AG04450 (cell line): ENCODE measurements at places on chromosomes 3 and 15. TPM values are rescaled to one million over a fixed set of nuclear protein-coding genes. Genes with fewer than 3 reads are reported as not detected.

GRCh38 chr3:115659253-115660220 is 36.2 kb downstream of the GAP43 start:
- peak; percentile 13 for DNase-seq

DNA sequence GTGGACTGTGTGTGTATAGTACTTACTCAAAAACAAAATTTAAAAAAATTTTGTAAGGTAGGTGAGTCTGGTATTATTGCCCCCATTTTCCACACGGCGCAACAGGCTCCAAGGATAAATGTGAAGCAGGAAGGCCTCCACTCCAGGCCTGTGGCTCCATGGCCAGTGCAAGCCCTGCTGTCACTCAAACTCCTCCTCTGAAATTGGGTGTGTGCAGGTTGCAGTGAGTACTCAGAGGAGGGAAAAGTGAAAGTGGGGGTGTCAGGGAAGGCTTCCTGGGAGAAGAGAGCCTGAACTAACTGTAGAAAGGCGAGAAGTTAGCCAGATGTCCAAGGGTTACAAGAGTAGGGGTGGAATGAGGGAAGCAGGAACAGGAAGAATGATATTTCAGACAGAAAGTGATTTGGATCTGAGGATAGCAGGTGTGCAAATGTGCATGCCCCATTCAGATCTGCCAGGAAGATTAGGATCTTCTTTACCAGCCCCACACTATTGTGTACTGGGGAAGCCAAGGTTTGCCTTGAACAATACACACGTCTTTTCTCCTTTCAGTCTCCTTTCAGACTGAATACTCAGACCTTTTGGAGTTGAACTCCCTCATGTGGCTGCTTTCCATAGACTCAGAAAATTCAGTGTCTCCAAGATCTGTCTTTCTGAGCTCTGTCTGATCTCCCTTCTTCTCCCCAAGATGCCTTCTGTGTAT is 48.7 kb upstream of the RYK start:
- DNase-seq = no peak

GRCh38 chr3:134276086-134276485 is 25.4 kb upstream of the RYK start:
- DNase-seq = no peak

- peak; percentile 95 for DNase-seq
Observed at GRCh38 chr15:80588801-80589200, 106.3 kb upstream of the ABHD17C start.

DNA sequence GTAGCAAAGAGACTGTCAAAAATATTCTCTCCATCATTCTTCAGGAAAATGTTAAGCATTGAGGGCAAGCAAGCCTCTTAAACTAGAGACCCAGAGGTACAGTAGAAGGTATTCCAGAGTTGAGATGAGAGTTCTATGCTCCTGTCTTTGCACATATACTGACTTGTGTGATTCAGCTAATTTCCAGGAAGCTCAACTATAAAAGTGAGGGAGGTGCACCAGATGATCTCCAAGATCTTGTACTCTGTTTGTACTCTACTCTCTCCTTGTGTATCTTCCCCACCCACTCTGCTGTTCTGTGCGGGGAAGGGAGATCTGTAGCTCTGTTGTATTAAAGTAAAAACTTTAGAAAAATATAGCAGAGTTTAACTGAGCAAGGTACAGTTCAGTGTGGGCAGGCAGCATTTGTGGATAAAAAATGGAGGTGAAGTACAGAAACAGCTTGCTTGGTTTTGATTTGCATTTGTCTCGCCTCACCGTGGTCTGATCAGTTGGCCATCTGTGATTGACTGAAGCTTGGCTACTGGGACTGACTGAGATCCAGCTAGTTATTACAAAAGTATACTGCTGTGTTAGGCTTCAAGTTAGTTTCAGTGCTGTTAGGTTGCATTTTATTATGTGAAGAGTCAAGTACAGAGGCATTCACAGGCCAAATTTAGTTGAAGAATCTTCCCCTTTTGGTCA is 463.1 kb upstream of the GOLIM4 start:
- DNase-seq = no peak

DNA sequence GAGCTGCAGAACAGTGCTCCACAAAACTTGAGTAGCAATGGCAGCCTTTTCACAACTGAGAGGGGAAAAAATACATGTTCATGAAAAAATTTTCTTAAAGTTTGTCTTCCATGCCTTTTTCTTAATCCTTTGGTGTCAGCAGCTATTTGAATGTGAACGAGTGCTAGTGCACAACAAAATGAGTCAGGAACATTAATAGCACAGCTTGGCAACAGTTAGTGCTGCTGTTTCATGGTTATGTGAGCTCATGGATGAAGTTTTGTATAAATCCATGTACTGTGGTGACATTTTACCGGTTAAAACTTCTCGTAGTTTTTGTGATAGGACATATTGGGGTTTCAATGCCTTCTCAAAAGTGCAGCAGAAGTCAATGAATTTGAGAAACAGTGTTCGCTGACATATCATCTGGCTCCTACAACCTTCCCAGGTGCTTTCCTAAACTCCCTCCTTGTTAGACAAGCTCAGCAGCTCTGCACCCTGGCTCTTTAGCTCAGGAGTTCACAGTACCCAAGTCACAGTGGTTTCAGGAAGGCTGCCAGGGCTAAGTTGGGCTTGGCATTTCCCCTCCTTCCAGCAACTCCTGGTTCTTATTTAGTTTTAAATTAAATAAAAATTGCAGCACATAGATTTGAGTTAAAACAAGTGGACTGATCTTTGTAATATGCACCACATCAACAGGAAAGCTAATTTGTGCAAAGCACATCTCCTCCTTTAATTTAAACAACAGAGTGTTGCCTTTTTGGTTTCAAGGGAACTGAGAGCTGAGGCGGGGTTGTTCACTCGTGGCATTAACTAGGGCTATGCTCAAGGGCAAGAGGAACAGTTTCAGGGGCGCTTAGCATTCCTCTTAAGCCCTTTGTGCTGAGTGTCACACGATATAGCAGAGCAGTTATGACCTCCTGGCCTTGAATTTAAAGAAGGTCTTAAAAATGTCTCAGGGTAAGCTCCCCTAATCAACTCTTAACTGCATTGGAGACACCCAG is 362.8 kb downstream of the CHST2 start:
- DNase-seq = no peak

Gene ROBO1
- 61.6 and 66.0 TPM in 2 replicates for polyA plus RNA-seq

DNA sequence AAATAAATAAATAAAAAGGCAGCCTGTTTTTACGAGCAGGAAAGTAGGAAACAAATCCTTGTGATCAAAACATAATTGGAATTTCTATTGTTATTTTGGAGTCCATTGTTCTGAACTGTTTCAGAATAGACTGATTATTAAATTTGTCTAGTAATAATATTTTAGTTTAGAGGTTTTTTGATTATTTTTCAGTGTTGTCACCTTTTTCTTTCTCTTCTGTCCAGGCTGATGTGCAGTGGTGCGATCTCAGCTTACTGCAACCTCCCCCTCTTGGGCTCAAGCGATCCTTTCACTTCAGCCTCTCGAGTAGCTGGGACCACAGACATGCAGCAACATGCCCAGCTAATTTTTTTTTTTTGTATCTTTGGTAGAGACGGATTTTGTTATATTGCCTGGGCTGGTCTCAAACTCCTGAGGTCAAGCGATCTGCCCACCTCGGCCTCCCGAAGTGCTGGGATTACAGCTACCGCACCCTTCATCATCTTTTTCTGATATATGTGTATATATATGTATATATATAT is 38.0 kb downstream of the KAT2B start:
- no peak for DNase-seq
